ENCODE measurements at places on chromosomes 3 and 15.

GRCh38 chr3:15264486-15264885 lies 58.4 kb downstream of the CAPN7 start:
- DNase-seq = no peak

- no peak for DNase-seq
Measured at GRCh38 chr3:189797103-189797750, 166.0 kb downstream of the TP63 start.

GRCh38 chr3:154421083-154421482 lies 8.9 kb downstream of the GPR149 start:
- no peak for DNase-seq

DNA sequence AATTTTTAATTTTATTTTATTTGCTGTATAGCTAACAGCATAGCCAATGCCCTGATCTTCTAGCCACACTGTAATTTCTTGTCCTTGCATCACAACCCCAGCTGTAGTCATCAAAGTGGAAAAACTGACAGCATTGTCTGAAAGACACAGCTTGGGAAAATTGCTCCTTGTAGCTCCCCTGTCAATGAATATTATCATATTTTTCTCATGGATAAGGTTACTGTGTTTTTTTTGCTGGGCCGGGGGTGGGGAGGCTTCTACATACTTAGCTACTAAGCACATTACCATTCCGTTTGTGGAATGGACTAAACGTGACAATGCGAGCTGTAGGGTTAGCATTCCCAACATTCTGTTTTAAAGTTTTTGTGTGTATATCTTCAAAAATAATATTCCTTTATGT lies 381.3 kb downstream of the TIGIT start:
- no peak for DNase-seq

- no peak for DNase-seq
Measured at GRCh38 chr3:37987751-37988179, 2.8 kb upstream of the VILL start.

DNA sequence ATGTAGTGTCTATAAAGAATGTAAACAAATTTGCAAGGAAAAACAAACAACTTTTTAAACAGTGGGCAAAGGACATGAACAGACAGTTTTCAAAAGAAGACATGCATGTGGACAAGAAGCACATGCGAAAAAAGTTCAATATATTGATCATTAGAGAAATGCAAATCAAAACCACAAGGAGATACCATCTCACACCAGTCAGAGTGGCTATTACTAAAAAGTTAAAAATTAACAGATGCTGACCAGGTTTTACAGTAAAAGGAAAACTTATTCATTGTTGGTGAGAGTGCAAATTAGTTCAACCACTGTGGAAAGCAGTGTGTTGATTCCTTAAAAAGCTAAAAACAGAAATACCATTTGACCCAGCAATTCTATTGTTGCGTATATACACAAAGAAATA lies 47.1 kb upstream of the LSAMP start:
- DNase-seq = no peak

GRCh38 chr15:40368719-40369473 lies 10.9 kb downstream of the DISP2 start:
- no peak for DNase-seq

DNA sequence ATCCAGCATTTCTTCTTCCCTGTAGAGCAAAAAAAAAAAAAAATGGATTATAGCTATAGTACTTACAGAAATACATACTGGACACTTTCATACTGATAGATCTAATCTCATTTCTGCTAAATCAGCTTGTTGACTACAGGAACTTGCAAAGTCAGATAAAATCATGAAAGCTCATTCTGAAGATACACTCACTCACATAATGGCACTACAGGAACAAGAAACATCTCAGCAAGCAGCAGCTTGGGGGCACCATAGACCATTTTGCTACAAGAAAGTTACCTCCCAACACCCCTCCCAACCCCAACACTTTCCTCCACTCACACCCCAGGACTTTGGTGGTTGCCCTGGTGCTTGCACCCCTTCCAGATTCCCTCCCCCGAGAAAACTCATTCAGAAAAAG lies 4.6 kb downstream of the MYH15 start:
- no peak for DNase-seq

- DNase-seq = no peak
Measured at GRCh38 chr3:98901119-98901391, 440 bp downstream of the DCBLD2 start.

GRCh38 chr3:130783629-130784028 lies 37.0 kb upstream of the PIK3R4 start:
- DNase-seq = no peak

- DNase-seq = no peak
Measured at GRCh38 chr3:78726545-78726944, 1041.3 kb downstream of the ROBO1 start.

DNA sequence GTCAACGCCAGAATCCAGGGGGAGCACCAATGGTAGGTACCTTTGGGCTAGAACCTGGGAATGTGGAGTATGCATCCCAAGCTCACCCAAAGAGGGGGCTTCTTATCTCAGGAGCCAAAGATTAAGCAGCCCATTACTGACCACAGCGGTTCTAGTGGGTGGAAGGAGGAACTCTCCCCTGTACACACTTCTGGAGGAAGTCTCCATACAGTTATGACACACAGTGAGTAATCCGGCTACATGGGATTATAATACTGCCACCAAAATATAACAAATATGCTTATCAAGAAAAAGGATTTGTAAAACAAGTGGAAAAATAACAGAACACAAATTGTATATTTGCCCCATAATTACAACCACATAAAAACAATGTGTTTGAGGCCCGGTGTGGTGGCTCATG lies 8.4 kb downstream of the MYO1E start:
- DNase-seq = no peak

- DNase-seq = no peak
Measured at GRCh38 chr3:141334627-141335250, 33.6 kb upstream of the ZBTB38 start.

DNA sequence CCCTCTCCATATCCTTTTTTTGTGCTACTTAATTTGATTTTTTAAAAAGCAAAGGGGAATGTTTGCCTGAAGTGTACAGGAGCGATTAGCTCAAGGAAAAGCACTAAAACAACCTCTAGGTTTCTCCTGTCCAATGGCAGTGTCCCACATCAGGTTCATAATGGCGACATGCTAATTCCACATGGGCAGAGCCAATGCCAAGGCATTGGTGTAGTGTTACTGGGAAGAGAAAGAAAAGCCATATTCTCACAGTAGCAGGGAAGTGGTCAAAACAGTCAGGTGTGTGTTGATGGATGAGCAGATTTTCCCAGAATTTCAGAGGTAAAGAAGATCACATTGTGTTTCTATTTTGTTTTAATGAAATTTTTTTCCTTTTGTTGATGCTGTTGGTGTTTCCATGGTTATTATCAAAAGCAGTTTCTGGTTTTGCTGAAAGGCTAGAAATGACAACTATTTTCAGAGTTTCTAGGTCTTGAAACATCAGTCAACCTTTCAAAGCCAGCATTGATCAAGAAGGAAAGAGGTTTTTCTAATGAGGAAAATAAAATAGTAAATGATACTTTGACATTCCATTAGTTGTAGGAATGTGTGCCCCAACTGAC lies 65.2 kb downstream of the FNDC3B start:
- no peak for DNase-seq

GRCh38 chr3:5165698-5166097 lies 21.8 kb upstream of the EDEM1 start:
- no peak for DNase-seq

- no peak for DNase-seq
Measured at GRCh38 chr15:45795440-45796069, 160.7 kb downstream of the SQOR start.

- no peak for DNase-seq
Measured at GRCh38 chr15:96135166-96136093, 195.1 kb upstream of the NR2F2 start.

- no peak for DNase-seq
Measured at GRCh38 chr3:75237477-75237876, 426.7 kb upstream of the FRG2C start.

DNA sequence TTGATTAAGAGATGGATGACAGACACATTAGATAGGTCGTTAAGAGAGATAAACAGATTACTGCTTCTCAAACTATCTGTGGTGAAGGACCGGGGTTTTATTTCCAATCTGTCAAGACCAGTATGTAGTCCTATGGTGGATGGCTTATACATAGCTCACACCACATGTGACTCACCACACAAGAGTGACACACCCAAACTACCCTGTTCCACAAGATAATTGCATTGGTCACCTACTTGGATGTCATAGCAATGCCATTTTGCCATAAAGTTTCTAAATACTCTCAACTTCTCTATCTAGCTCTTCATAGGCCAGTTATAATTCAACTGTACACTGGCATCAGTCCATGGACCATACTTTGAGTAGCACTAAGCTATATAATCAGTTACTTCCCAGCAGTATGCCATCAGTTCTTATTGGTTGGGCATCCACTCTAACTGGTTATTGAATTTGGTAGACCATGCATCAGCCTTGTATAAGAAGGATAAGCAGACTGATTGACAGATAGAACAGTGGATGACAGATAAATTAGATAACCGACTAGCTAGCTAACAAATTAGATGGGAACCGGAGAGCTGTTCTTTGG lies 11.6 kb downstream of the WWTR1 start:
- no peak for DNase-seq

DNA sequence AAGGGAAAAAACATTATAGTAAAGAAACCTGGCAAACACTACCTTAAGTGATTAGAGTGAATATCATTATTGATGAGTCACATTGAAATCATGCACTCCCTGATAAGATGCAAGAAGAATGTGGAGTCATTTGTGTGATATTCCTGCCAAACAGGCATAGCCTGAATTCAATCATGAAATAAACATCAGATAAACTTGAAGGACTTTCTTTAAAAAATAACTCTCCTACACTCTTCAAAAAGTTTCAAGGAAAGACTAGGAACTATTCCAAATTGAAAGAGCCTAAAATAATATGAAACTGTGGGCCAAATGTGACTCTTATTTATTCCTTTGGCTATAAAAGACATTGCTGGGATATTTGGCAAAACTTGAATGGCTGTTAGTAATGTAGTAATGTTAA lies 625.7 kb upstream of the LMCD1 start:
- DNase-seq = no peak

Data from activated CD8-positive, alpha-beta memory T cell treated with anti-CD3 and anti-CD28 coated beads for 1 hour (primary cell).